ENCODE measurements at places on chromosomes 3 and 15. TPM values are rescaled to one million over a fixed set of nuclear protein-coding genes. Genes with fewer than 3 reads are reported as not detected.

The LRRC31 gene
- total RNA-seq = not detected

The C3orf85 gene
- total RNA-seq = not detected

The SCN5A gene
- not detected for total RNA-seq

The PYGO1 gene
- total RNA-seq = not detected

The ALDH1A2 gene
- 2.8 TPM for total RNA-seq

The PPARG gene
- total RNA-seq = 0.21 TPM

The TMEM39A gene
- total RNA-seq = 64.7 TPM

The SLC30A4 gene
- total RNA-seq = 9.2 TPM

The FGD5 gene
- not detected for total RNA-seq

All from natural killer cell (primary cell).